ENCODE measurements at places on chromosomes 16 and 17.

GRCh38 chr17:17140590-17140980, 65.5 kb downstream of the PLD6 start:
- no peak for DNase-seq

DNA sequence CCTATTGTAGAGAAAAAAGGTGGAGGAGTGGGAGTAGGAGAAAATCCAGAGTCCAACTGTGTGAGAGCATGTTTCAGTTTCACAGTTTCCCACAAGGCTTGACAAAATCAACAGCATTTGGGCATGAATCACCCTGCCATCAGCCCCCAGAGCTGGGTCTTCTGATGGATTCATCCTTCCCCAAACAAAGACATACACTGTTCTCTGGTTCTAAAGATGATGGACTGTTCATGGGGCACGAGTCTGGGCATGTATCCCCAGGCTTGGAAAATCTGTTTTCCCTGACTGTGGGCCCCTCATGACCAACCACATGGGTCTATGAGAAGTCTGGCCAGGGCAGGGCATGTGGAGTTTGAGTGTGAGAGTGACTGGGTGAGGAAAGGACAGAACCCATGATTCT, 210.4 kb upstream of the IRX5 start:
- no peak for DNase-seq

DNA sequence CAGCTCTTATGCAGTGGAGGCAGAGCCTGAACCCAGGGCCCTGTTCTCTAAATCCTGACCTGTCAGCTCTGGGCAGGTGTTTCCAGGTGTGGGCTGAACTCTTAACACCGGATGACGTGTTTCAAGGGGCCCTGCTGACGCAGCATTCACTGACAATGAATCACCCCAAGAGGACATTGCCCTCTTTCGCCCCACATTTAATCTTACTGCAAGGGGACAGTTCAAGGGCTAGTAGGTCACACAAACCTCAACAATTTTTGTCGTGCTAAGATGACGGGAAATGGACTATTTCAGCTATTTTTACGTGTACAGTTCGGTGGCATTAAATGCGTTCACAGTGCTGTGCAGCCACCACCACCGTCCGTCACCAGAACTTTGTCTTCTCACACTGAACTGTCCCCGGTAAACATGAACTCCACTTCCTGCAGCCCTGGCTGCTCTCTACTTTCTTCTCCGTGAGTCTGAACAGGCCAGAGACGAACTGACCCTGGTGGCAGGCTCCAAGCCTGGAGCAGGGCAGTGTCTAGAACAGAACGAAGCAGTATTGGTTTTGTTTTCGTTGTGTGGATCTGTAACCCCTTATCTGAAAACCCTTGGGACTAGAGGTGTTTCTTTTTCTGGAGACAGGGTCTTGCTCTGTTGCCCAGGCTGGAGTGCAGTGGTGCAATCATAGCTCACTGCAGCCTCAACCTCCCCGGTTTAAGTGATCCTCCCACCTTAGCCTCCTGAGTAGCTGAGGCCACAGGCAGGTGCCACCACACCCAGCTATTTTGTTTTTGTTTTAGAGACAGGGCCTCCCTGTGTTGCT, 88.4 kb upstream of the CIBAR2 start:
- DNase-seq: no peak

GRCh38 chr16:68469796-68470460, 21.6 kb upstream of the SMPD3 start:
- DNase-seq: no peak

- DNase-seq: no peak
These were observed 146.1 kb upstream of the TOM1L1 start for GRCh38 chr17:54754560-54754959.

GRCh38 chr16:9567666-9568065, 476.2 kb downstream of the HAPSTR1 start:
- DNase-seq: no peak

DNA sequence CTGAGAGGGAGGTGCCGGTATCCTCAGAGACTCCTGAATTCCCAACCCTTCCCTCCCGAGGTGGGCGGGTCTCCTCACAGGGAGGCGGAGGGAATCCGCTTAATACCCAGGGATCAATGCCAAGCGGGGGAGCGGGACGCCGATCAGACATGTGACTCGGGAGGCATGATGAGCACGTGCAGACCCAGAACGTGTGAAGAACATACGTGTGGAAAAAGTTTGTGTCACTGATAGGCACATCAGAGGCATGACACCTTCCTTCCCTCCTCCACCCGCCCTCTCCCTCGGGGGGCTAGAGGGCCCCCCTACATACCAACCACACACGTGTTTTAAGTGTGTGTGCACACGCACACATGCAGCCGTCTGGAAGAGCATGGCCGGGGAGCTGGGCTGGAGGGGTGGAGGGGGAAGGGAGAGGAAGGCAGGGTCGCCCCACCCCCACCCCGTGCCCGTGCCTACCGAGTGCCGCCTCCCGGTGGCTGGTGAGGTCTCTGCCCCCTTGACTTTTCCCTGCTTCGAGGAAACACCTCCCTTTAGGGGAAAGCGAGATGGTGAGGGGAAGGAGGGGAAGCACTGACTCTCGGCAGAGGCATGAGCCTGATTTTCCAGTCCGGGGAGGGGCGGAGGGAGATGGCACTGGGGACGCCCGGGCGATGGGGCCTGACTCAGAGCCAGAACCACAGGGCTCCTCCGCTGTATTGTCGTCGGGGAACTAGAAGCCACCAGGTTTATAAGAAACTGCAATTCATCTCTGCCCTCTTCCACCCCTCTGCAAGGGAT, 12.1 kb upstream of the TBX21 start:
- peak; percentile 97 for DNase-seq

DNA sequence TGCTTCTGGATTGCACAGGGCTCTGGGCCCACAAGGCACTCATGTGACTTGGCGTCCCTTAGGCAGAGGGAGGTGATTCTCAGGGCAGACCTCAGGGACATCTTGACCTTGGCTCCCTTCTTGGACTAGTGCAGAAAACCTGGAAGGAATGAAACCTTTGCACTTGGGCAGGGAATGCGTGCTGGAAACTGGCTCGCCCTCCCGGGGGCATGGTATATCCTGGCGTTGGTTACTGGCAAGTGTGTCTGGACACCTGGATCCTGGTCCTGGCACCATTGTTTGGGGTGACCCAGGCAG, 63.5 kb upstream of the LGALS9 start:
- no peak for DNase-seq

DNA sequence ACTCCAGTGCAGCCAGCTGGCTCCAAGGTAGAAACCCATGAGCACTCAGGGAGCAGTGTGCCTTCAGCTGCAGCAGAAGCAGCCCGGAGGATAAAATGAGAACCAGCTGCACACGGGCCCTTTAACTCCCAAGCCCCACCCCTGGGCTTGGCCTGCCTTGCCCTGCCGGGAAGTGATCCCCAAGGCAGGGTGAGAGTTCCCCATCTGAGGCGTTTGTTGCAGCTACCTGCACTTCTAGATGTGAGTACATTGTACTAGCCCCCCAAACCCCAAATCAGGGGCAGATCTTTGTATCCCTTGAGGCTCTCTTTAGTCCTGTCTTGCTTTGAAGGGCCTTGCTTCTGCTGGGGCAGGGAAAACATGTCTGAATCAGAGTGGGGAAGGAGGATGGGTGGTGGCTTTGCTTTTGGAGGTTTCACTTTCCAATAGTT, at the start of gene MVP:
Gene MVP (plus strand): TSS at position 192 of the 431 bp plus-strand sequence. CDS start 10,088 bp downstream, outside the sequence.
- peak; percentile 44 for DNase-seq

- peak; percentile 45 for DNase-seq
These were observed at the start of gene MYCBPAP for GRCh38 chr17:50507871-50508572. MYCBPAP (plus strand) TSS chr17:50508439; CDS start chr17:50508675, 236 bp downstream.

DNA sequence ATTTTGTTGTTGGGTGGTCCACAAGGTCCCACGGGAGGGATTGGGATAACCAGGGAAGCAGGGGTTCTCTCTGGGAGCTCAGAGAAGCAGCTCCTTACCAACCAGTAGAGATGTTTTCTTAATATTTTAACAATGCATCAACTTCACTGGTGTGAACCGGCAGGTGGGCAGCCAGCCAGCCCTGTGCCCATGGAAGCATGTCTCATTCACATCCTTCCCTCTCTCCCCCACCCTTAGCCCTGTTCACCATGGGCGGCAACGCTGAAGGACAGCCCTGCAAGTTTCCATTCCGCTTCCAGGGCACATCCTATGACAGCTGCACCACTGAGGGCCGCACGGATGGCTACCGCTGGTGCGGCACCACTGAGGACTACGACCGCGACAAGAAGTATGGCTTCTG, 9.3 kb downstream of the MMP2 start:
- DNase-seq: no peak

- DNase-seq: no peak
These were observed 63.4 kb downstream of the CLEC16A start for GRCh38 chr16:11007714-11008280.

DNA sequence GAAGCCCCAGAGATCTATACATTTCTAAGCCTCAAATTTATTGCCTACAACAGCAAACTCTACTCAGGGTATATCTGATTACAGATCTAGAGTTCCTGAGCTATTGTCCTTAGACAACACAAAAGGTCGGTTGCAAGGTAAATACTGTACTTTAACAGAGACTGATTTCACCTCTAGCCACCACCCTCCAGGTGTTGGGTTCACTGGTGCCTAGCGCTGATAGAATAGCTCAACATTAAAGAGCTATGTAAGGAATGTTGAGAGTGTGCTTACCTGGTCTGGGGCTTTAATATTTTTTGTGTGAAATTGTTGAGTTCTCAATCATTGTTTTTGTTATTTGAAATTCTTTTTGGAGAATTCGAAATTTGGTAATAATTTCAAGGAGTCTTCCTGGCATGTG, 277.0 kb upstream of the PSMD7 start:
- no peak for DNase-seq

GRCh38 chr16:85824161-85825135, 25.0 kb downstream of the COX4I1 start:
- no peak for DNase-seq

DNA sequence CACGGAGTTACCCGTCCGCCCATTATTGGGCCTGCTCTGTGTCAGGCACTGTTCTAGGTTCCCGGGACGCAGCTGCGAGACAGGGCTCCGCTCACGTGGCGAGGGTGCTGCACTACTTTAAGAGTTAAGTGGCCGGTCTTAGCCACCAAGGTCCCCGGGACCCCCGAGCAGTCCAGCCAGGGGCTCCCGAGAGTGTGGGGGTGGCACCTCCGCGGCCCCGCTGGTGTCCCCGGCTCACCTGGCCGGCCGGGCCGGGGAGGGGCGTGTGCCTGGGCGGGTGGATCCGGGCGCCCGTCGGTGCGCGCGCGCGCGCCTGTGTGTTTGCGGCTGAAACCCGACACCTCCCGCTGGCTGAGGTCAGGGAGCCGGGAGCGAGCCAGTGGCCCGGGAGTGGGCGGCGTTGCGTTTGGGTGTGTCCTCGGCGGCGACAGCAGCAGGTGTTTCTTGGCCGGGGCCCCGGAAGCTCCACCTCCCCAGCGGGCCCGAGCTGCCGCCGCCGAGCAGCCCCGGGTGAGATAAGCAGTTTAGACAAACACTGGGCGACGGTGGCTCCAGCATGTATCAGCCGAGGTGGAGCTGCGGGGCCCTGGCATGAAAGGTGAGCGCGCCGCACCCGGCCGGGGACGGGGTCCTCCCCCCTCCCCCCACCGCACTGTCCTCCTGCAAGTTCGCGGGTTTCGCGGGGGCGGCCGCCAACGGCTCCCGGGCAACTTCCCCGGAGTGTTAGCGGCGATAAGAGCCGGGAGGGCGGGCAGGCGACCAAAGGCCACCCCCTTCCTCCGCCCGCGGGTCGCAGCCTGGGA, at the start of gene GSE1:
Gene GSE1 (plus strand): TSS at position 522 of the 803 bp plus-strand sequence. CDS start 70 bp downstream, at position 592.
- peak; percentile 66 for DNase-seq

- peak; percentile 15 for DNase-seq
These were observed 14.4 kb downstream of the NDUFAF8 start for GRCh38 chr17:81253358-81254131.

DNA sequence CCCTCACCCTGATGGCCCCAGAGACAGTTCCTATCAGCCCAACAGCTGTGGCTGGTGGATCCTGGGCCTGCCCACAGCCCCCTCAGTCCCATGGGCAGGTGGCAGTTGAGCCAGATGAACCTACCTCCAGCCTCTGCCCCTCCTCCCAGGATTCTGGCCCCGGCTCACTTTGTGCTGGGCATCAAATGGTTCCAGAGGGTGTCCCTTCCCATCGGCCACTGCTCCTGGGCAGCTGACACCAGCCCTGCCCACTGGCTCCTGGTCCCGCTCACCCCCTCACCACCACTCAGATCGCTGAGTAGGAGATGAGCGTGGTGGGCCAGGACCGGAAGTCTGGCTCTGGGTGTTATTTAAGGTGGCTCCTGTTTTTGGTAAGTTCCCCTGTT, 2.0 kb downstream of the TTYH2 start:
- DNase-seq: no peak

DNA sequence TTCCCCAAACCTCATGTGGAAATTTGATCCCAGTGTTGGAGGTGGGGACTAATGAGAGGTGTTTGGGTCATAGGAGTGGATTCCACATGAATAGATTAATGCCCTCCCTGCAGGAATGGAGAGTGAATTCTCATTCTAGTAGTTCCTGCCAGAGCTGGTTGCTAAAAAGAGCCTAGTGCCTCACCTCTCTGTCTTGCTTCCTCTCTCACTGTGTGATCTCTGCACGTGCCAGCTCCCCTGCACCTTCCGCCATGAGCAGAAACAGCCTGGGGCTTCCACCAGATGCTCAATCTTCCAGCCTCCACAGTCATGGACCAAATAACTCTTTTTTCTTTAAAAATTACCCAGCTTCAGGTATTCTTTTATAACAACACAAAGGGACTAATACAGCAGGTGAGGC, 72.9 kb upstream of the CLEC3A start:
- no peak for DNase-seq

- DNase-seq: no peak
These were observed at the start of gene SMTNL2 for GRCh38 chr17:4584101-4584916. SMTNL2 (plus strand) TSS chr17:4584529; CDS start chr17:4584606, 77 bp downstream.

- DNase-seq: no peak
These were observed 5.3 kb downstream of the NLK start for GRCh38 chr17:28047806-28048205.

DNA sequence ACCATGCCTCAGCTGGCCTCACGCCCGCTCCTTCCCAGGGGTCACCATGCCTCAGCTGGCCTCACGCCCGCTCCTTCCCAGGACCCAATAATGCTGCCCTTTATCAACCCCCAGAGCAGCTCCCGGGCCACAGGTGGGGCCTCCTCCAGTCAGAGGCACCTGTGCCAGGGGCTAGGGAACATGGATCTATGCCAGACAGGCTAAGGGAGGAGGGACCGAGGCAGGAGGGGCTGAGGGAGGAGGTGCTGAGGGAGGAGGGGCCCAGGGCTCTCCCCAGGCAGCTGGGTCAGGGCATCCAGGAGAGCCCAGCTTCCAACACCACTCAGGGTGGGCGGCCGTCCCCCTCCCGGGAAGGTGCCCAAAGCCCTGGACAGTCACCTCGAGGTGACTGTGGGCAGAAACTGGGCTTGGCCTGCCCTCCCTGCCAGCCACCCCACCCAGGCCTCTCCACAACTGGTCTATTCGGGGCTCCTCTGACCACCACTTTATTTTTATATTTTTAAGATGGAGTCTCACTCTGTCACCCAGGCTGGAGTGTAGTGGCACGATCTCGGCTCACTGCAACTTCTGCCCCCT, 19.4 kb downstream of the UTS2R start:
- DNase-seq: no peak

- DNase-seq: no peak
These were observed 15.1 kb upstream of the GUCY2D start for GRCh38 chr17:7987112-7987893.
